Fibroblast of lung (primary cell): ENCODE measurements at places on chromosomes 16 and 17. TPM values are rescaled to one million over a fixed set of nuclear protein-coding genes. Genes with fewer than 3 reads are reported as not detected.

DNA sequence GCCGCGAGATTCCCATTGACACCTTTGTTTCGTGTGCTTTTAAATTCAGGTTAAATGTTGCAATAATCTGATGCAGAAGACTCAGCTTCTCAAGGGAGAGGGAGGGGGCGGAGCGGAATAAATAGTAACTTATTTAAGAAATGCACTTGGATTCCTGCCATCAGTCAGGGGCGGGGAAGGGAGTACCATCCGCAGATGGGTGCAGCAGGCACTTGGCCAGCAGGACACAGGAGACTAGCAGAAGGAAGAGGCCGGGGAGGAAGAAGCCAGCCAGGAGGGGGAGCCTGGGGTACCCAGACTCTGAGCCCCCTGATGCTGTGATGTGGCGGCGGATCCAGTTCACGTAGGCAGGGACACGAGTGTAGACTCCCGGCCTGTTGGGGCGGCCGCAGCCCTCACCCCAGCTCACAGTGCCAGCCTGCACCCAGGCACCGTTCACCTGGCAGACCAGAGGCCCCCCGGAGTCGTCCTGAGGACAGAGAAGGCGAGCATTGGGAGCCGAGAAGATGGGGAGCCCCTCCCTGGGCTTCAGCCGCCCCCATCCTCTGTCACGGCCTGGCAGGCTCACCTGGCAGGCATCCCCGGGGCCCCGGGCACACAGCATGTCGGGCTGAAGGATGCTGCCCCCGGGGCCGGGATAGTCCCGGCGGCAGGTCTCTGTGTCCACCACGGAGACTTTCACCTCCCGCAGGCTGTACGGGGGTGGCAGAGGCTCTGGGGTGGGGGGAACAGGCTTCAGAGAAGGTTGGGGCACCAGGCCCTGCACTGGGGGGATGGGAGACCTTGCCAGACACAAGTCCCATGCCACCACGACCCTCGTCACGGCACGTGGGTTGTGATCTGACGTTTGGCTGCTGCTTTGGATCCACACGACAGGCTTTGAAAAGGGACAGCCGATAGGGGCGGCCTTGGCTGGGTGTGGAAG, 3.2 kb downstream of the TPSG1 start:
- no peaks in the 10 kb centered on the region for H3K36me3 ChIP-seq
- no peak overlapping the region for H3K4me3 ChIP-seq
- H3K4me1 ChIP-seq = no peaks in the 10 kb centered on the region

DNA sequence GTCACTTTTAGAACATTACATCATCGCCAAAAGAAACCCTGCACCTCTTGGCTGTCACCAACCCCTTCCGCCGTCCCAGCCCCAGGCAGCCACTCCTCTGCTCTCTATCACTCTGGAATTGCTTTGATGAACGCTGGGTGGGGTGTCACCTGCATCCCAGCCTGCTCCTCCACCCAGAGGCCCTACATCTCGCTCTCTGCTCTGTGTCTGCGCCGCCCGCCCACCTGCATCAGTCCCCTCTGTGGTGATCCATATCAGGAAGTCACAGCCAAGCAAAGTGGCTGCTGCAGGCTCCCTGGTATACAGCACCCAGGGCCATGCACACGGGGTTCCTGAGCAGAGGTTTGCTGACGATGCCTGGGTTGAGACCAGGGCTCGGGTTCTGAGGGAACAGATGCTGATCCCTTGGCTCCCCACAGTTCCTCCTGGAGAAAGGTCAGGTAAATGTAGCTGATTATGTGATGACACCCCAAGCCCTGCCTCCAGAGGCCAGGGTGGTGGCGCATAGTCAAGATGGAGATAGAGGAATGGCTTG, 30.8 kb downstream of the MPRIP start:
- H3K27ac ChIP-seq = no peak overlapping the region
- no peaks in the 10 kb centered on the region for H3K27me3 ChIP-seq
- peaks cover 30% of the 10 kb centered on the region for H3K4me1 ChIP-seq
- no peak for DNase-seq

DNA sequence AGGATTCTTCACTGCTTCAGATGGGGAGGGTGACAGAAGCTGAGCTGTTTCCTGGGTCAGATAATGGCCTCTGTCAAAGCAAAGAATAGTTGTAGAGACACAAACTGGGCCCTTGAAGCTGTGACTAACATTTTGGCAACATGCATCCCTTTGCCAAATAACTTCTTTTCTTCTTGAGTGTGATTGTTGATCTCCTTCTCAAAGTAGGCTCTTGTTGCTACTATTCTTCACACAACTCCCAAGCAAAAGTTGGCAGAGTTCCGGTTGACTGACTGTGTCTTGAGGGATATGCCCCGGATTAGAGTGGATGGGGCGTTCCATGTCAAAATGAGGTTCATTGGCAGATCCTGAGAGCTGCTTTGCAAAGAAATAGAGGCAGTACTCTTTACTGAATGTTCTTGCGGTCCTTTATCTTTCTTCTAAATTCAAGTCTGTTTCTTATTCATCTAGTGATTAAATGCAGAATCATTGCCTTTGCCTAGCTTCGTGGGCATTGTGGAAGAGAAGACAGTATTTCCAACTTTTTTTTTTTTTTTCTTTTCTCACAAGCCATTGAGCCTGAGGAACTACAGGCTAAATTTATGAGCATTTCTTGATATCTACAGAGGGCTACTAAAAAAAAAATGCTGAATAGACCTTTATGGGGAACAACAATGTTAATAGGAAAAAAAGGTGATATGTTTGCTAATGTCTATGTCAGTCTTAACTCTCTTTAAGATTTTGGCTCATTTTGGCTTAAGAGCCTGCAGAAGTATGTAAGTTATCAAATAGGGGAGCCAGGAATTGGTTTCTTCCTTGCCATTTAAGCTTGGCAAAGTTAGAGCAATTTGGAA, 5.8 kb downstream of the WIPF2 start:
- H3K27me3 ChIP-seq = no peaks in the 10 kb centered on the region
- no peak overlapping the region for H3K4me3 ChIP-seq
- peak; percentile 59 for DNase-seq

GRCh38 chr17:4940555-4941318, 669 bp downstream of the RNF167 start:
- H3K27me3 ChIP-seq = no peaks in the 10 kb centered on the region
- DNase-seq = no peak
- peak overlapping the region; percentile 89 for H3K27ac ChIP-seq
- peak overlapping the region; percentile 82 for H3K4me3 ChIP-seq

DNA sequence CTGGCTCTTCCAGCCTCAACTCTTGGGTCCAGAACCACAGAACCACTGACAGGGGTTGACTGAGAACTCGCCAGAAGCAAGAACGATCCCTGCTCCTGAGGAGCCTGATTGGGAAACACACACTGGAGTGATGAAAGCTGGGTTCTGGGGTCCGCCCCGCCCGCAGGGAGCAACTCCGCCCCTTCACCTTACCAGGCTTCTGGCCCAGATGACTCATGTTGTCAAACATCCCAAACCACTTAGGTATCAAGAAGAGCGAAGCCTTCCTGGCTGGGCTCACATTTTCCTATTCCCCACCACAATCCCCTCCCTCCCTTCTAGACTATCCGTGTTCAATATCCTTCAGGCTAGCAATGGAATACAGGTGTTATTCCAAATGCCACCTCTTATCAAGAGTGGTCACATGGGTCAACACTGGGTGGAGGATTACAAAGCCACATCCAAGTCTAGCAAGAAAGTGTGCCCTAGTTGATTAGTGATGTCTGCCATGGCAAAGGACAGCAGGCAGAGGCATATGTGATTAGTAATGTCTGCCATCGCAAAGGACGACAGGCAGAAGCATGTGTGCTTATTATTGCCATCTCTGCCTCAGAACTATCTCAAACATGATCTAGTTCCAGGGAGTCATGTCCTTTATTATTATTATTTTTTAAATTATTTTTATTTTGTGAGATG, 70.5 kb downstream of the TIMM22 start:
- no peaks in the 10 kb centered on the region for H3K27me3 ChIP-seq
- no peak overlapping the region for H3K4me3 ChIP-seq
- H3K4me1 ChIP-seq = no peaks in the 10 kb centered on the region
- no peak overlapping the region for H3K27ac ChIP-seq
- H3K36me3 ChIP-seq = peaks cover 11% of the 10 kb centered on the region

DNA sequence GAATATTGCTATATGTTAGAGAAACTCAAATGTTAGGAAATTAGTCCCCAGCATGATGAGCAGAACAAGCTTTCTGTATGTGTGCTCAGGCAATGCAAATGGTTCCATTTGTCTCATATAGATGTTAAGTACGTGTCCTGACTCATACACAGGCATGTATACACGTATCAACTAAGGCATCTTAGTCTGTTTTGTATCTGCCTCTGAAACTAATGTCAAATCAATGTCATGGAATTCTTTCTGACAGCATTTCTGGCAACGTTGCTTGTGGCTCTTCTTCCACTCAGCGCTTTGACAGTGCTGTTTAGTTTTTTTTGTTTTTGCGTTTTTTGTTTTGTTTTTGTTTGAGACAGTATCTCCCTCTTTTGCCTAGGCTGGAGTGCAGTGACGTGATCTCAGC, 111.9 kb downstream of the CNTNAP4 start:
- no peaks in the 10 kb centered on the region for H3K36me3 ChIP-seq
- no peak overlapping the region for H3K4me3 ChIP-seq
- no peak overlapping the region for H3K27ac ChIP-seq
- DNase-seq = peak; percentile 4

- H3K4me1 ChIP-seq = peaks cover 4% of the 10 kb centered on the region
- H3K4me3 ChIP-seq = no peak overlapping the region
- H3K27ac ChIP-seq = no peak overlapping the region
These were observed 42.8 kb downstream of the CDK5R1 start for GRCh38 chr17:32529604-32530003.

DNA sequence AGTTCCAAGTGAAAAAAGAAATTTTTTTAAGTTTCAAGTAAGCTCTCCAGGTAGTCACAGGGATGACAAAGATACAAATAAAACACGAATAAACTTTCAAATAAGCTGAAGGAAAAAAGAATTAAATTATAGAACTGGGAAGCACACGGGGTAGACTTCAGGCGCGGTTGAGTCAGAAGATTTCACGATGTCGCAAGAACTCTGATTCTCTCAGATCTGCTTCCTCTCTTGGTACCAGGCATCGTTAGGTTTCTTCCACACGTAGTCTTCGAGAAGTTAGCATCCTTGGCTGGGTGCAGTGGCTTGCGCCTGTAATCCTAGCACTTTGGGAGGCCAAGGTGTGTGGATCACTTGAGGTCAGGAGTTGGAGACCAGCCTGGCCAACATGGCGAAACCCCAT, 784.1 kb upstream of the RBFOX1 start:
- no peak for DNase-seq
- H3K27me3 ChIP-seq = no peaks in the 10 kb centered on the region
- no peaks in the 10 kb centered on the region for H3K36me3 ChIP-seq

- no peaks in the 10 kb centered on the region for H3K4me1 ChIP-seq
- H3K4me3 ChIP-seq = no peak overlapping the region
- H3K27ac ChIP-seq = no peak overlapping the region
- peaks cover 21% of the 10 kb centered on the region for H3K36me3 ChIP-seq
- peak; percentile 22 for DNase-seq
- H3K27me3 ChIP-seq = no peaks in the 10 kb centered on the region
These were observed 43.8 kb downstream of the PIPOX start for GRCh38 chr17:29086628-29087332.

DNA sequence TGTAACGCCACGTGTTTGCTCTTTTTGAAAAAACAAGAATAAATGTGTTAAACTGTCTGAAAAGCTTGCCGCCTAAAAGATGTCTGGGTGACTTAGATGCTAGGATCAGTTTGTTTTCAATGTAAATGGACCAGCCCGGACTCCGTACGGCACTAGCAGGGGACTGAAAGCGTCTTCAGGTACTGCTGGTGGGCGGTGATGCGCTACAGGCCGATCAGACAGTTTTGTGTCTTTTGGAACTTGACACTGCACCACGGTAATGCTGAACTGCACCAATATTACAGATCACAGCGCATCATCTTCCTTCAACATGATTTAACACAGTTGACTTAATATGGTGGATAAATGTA, 727 bp upstream of the MBTPS1 start:
- H3K27ac ChIP-seq = peak overlapping the region; percentile 92
- H3K27me3 ChIP-seq = no peaks in the 10 kb centered on the region
- H3K36me3 ChIP-seq = peaks cover 2% of the 10 kb centered on the region
- H3K4me1 ChIP-seq = no peaks in the 10 kb centered on the region

DNA sequence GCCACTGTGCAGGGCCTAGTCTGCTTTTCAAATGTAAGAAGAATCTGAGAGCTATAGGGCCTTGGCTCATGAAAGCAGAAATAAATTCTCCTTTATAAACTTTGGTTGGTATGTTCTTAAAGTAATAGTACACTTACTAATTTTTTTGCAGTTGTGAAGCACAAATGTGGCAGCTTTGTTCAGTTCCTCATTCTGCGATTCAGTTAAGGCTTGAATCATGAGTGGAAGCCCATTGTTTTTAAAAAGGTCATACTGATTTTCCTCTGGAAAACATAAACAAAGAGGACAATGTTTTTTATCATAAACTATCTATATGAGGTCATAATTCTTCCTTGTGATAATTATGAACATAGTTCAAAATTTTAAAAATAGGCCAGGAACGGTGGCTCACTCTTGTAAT, 23.6 kb upstream of the DYNC1LI2 start:
- no peaks in the 10 kb centered on the region for H3K36me3 ChIP-seq
- no peaks in the 10 kb centered on the region for H3K27me3 ChIP-seq
- no peak overlapping the region for H3K4me3 ChIP-seq
- no peak overlapping the region for H3K27ac ChIP-seq
- no peak for DNase-seq

DNA sequence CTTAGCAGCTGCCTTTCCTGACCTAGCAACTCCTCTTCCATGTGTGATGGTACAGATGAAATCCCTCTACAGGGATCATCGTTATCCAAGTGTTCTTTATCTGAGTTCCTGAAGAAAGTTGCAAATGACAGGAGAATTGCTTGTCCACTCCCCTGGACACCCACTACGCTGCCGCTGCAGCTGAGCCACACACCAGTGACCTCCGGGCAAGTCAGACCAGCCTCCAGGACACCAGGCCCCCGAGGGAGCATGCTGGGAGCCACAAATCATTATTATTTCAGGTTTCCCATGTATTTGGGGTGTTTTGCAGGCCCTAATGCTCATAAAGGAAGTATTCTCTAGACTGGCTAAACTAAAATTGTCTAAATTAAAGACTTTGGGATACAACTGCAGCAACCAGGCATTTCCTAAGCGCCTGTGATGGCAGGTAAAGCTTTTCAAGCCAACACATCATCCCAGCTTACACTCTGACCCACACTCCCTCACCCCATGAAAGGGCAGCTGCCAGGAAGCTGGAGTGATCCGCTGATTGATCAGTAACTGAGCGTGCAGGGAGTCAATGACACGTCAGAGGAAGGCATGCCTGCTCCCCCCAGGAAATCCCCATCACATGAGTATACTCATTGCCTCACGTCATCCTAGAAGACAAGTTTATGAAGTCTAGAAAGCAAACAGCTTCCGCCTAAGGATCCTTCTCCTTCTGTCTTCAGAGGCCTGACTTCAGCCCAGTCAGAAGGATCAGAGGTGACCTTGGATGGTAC, 14.4 kb downstream of the FA2H start:
- no peaks in the 10 kb centered on the region for H3K36me3 ChIP-seq
- H3K27me3 ChIP-seq = peaks cover 4% of the 10 kb centered on the region
- H3K4me3 ChIP-seq = no peak overlapping the region
- no peaks in the 10 kb centered on the region for H3K4me1 ChIP-seq
- H3K27ac ChIP-seq = no peak overlapping the region
- DNase-seq = peak; percentile 28

GRCh38 chr17:61053469-61053868, 346.2 kb upstream of the TBX2 start:
- H3K27ac ChIP-seq = no peak overlapping the region
- H3K4me3 ChIP-seq = no peak overlapping the region
- no peaks in the 10 kb centered on the region for H3K36me3 ChIP-seq
- no peaks in the 10 kb centered on the region for H3K4me1 ChIP-seq

The NHLRC4 gene
- 0.34 and 0.66 TPM in 2 replicates for polyA plus RNA-seq

The CCL17 gene
- polyA plus RNA-seq = not detected in 2 replicates

The CALB2 gene
- polyA plus RNA-seq = 0.58 and 1.2 TPM in 2 replicates

The SP2 gene
- 2.6 and 5.3 TPM in 2 replicates for polyA plus RNA-seq

The HSD17B2 gene
- 1.6 and 8.0 TPM in 2 replicates for polyA plus RNA-seq

The RRAD gene
- 7.8 and 11.6 TPM in 2 replicates for polyA plus RNA-seq

The FOXN1 gene
- not detected in 2 replicates for polyA plus RNA-seq

The MMP28 gene
- polyA plus RNA-seq = 0.49 and 1.1 TPM in 2 replicates

The SPAG5 gene
- polyA plus RNA-seq = 12.0 and 48.8 TPM in 2 replicates
